Muscle of arm (tissue), 14 donors: ENCODE measurements at places on chromosomes 13 and 19. TPM values are rescaled to one million over a fixed set of nuclear protein-coding genes. Genes with fewer than 3 reads are reported as not detected.

GRCh38 chr19:17394891-17395415 is 957 bp upstream of the CCDC194 start:
- peak; percentile 59 for DNase-seq

Gene FFAR2
- 0.26 TPM for polyA plus RNA-seq

Gene PTPRS
- polyA plus RNA-seq = 41.9 TPM

DNA sequence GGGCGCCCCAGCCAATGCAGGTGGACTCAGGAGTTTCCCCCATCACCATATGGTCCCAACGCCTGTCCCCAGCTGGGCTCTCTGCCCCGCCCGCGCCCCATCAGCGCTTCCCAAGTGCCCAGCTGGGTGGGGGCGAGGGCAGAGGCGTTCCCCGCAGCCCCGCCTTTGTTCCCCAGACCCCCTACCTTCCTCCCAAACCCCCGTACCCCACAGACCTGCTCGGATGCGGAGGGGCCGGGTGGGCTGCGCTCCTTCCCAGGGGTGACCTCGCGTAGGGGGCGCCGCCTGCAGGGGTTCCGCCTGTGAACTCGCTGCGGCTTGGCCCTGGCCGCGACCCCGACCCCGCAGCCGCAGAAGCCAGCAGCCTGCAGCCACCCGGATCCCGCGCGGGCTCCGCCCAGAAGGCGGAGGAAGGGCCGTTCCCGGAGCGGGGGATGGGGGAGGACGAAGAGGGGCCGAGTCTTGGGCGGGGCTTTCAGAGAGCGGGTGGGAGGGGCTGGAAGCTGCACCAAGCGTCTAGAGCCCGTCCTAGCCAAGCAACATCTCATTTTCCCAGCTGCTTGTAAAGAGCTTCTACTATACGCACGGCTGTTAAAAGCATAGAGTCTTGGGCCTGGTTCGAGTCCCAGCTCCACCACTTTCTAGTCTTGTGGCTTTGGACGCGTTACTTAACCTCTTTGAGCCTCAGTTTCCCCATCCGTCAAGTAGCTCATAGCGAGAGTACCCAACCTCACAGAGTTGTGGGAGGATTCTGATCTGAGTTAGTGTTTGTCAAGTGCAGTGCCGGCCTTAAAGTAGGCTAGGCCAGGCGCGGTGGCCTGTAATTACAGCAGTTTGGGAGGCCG is at the start of gene RAB3D:
TSS of gene RAB3D (minus strand) at position 404 of the 845 bp plus-strand sequence. CDS start 2,258 bp downstream, outside the sequence.
- peak; percentile 95 for DNase-seq

Gene GFY
- polyA plus RNA-seq = not detected

Gene TMEM238
- polyA plus RNA-seq = 0.55 TPM

DNA sequence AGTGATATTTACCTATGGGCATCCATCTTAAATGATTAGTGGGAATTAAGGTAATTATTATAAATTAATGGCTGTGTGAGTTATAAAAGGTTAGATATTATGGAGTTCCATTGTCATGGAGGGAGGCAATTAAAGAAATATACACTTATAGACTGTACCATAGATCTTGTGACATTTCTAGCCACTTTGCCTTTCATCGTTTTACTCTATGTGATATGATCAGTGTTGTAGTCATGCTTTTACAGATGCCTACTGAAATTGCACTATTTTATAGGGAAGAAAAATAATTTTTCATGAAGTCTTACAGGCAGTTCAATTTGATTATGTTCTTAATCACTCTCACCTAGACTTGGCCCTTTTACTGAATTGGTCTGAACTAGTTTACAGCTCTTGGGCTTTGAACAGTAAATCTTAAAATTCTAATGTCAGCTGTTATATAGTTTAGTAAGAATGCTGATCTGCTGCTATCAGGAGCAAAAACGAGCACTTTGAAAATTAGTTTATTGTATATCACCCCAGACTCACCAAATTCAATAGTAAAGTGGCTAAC is 301.2 kb downstream of the GPC6 start:
- DNase-seq = no peak

GRCh38 chr19:50921426-50922316 is 10.5 kb upstream of the KLK4 start:
- DNase-seq = peak; percentile 12

- no peak for DNase-seq
These were observed 1611.9 kb upstream of the SLC10A2 start for GRCh38 chr13:104678161-104678560.

Gene ICAM3
- polyA plus RNA-seq = 4.7 TPM

Gene SCEL
- 24.6 TPM for polyA plus RNA-seq

DNA sequence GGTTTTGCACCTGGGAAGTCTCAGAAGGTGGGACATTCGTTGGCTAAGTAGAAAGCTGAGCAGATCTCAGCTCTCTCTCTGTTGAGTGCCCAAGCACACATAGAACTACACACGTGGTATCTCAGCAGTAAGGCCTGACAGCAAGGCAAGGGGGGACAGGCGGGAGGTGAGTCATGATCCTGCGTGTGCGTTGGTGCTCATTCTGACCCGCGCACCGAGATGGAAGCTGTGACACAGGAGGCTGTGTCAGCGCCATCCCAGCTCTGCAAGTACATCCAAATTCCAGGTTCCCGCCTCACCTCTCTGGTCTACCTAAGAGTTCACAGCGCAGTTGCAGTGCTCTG is 135.7 kb downstream of the USP12 start:
- no peak for DNase-seq

DNA sequence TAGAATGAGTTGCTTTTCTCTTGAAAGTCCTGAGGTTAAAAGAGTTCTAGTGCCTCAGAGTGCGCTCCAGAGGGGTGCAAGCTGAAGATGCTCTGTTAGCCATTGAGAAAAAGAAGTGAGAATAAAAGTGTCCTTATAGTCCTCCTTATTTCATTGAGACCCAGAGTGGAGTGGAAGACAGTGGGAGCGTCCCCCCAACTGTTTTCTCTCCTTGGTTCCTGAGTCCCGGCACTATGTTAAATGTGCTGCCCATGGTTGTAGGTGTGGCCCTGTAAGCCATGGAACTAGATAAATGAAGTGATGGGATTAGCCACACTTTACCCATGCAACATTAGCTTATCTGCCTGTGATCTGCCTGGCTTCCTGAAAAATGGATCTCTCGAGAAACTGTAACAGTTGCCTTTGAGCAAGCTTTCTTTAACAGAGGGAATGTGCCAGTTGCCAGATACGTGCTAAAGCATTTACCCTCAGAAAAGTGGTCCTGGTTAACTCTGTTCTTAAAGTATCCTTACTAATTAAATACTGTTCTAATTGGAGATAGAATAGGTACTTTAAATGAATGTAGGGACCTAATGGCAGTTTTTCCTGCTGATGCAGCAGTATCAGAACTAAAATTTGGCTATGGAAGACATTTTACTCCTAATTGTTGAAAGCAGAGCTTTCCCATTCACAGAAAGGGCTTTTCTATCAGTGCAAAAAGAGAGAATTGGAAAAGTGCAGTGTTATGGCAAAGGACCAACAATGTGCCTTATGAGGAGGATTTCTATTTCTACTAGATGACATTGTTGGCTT is 21.4 kb upstream of the PSG9 start:
- peak; percentile 4 for DNase-seq

DNA sequence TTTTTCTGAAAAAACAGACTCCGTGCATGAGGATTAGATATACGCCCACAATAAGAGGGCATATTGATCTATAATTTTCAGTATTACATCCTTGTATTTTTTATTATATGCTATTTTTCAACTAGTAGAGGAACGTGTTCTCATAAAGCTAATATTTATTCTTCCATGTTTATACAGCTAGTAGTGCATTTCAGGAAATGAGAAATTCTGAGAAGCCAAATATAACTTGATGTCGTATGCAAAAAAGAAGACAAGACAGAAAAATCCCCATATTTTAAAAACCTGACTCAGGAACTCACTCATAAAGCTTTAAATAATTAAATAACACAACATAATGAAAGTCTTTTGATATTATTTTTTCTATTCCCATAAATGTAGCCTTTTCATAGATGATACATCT is 308.6 kb downstream of the ENOX1 start:
- no peak for DNase-seq

- DNase-seq = no peak
These were observed 373.0 kb upstream of the SLITRK1 start for GRCh38 chr13:84255226-84255797.

DNA sequence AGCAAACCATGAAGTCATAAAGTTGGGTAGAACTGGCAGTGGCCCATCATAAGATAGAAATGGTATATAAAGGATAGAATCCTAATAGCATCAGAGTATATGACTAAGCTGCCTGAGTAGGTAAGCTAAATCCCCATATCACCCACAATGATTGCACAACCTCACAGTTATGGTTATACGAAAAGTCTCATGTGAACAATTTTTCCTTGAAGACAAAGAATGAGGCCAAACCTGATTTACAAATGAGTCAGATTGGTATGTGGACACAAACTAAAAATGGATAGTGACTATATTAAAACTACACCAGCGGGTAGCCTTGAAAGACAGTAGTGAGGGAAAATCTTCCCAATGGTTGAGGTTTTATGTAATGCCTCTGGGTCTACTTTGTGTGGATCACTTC is 40.9 kb upstream of the UFM1 start:
- DNase-seq = no peak

Gene SIGLEC5
- 1.9 TPM for polyA plus RNA-seq

- no peak for DNase-seq
These were observed 55.4 kb upstream of the UBL3 start for GRCh38 chr13:29905845-29906244.

GRCh38 chr13:40781717-40782116 is 7.7 kb upstream of the SLC25A15 start:
- DNase-seq = no peak

DNA sequence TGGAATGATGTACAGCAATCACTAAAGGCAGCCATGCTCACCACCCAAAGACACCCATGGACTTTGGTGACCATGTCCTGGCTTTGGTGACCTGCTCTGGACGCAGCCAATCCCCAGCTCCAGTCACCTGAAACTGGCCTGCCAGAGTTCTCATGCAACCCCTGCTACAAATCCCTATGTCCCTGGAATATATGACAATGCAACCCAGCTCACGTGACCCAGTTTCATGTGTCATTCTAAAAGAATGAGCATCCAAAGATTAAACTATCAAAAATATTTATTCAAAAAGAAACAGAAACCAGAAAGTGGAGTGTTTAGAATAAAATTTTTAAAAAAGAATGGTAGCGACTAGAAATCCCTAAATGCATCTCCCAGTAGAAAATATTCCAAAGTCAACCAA is 203.3 kb upstream of the IRS2 start:
- DNase-seq = no peak

DNA sequence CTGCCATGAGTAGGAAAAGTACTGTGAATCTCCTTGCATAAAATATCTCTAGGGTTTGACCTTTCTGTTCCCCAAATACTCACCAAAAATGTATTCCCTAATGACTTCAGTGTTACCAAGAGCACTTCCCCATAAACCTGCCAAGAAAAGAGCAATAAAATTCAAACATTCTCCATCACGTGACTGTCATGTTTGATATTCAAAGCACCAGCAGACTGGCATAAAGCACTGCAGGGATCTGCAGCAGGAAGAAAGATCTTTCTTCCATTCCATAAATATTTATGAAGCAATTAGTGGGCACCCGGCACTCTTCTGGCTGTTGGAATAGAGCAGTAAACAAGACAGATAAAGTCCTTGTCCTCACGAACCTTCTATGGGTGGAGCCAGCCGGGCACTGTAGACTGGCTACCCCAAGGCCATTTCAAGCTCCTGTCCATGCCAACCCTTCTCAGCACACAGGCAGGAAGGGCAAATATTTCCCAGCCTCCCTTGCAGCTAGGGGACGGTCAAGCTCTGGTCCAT is 20.3 kb downstream of the PLA2G4C start:
- no peak for DNase-seq

GRCh38 chr13:98175043-98175442 is 2.0 kb downstream of the RNF113B start:
- no peak for DNase-seq

DNA sequence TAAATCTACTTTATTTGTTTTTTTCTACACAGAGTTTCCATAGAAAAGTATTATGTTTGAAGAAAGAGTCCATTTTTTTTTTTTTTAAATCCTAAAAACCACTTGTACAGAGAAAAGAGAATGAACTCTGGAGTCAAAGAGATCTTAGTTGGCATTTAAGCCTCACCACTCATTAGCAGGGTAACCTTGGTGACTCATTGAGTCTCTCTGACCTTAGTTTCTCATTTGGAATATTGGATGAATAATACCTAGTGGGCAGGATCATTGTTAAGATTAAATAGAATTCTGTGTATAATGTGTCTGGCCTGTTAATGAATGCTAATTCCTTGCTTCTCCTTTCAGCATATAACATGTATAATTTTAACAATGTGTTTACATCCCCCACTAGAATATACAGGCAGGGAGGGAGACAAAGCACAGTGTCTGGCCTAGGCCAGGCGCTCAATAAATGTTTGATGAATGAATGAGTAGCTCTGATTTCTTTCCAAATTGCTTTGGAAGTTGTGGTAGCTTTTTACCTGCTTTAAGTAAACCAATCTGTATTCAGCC is 48.7 kb upstream of the MYCBP2 start:
- DNase-seq = no peak

DNA sequence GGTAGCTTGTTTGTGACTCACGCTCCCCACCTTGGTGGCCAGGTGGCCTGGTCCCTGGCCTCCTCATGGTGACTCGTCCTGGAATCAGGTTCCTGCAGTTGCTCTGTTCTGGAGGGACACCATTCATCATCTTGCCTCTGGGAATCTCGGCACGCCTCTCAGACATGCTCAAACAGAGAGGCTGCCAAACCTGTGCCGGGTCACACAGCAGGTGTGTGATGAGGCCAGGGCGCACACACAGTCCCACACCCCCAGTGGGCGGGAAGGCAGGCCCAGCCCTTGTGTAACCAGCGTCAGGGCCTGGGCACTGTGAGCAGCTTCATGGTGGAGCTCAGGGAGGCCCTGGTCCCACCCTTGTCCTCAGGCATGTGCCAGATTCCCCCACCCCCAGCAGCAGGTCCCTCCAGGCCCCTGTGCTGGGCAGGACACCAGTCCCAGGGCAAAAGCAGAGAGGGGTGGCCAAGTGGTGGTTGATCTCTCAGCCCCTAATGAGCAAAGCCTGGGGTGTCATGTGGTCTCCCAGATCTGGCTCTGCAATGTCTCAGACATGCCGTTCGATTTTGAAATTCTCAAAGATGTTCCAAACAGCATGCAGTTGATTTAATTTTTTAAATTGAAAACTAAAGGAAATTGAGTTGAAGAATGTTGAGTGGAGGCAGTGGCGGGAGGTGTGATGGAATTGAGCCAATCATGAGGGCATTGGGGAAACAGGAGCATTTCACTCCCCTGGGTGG is 12.1 kb downstream of the CEBPA start:
- DNase-seq = no peak

DNA sequence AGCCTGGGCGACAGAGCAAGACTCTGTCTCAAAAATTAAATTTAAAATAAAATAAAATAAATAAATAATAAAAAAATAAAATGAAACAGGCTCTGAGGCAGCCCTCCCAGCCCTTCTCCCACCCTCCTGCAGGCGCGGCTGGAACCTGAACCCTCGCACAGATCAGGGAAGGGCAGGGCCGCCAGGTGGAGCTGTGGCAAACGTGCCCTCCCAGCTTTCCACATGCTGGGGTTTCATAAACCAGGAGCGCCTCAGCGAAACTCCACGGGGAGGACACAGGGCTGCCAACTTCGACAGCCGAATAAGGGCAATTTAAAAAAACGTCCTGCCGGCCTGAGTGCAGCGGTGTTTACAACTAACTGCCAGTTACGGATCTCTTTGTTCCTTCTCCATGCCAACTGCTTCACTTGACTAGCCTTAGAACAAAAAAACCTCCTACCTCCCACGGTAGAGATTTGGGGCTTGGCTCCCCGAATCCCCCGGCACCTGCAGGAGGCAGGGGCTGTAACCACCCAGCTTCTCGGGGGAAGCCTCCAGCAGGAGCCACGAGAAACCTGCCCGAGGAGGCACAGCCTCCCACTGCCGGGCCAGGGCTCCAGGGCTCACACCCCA is 15.9 kb downstream of the ZNF787 start:
- DNase-seq = no peak

Gene RFPL4AL1
- polyA plus RNA-seq = 1.5 TPM

GRCh38 chr19:34393629-34394028 is 10.6 kb upstream of the PDCD2L start:
- DNase-seq = peak; percentile 56
